ENCODE measurements at places on chromosomes 3 and 15.

GRCh38 chr3:46958467-46959160, 17.9 kb downstream of the CCDC12 start:
- DNase-seq = no peak

GRCh38 chr15:101193120-101193644, 58.7 kb downstream of the CHSY1 start:
- DNase-seq = no peak

DNA sequence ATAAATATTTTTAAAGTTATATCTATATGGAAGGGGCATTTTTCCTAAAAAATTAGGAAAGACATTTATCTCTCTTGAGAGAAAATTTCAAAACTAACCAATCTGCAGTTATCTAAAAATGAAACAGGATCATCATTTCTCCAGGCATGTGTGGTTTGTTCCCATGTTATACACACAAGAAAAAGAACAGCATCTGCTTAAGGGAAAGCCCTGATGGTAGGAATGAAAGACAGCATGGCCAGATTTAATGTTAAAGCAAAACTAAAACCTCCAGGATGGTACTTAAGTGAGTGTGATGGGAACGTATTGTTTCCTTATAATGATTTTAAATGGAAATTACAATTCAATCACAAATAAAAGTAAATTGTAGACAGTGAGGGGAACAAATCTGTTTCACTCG, 46.2 kb upstream of the GYG1 start:
- DNase-seq = no peak

DNA sequence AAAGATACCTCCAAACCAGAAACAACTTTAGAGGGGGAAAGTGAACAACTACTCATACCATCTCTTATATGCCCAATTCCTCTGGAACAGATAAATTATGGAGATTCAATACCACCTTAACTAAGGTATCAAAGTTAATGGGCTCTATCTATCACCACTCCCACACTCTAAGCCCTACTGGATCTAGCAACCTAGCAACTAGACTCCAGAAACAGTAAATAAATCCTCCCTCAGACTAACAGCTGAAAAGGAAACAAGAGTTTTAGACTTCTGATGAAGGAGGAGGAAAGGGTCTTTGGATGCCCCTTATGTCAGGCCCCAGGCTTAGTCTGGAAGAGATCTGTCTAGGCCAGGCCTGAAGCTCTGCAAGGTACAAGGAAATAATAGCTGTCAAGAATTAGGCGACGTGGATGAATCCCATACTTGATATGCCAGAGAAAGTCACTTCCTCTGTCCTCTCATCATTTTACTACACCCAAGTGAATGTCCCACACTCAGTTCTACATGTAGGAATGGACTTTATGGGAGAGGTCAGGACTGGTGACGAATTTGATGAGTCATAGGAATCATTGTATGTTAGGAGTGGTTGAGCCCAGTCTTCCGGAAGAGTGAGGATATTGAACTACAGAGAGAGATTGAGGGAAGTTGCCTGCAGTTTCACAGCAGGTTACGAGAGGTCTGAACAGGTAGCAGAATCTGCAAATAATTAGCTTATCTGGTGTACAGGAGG, 113.8 kb downstream of the AKAP13 start:
- no peak for DNase-seq

GRCh38 chr15:66065325-66065724, 188.2 kb downstream of the MEGF11 start:
- DNase-seq = no peak

DNA sequence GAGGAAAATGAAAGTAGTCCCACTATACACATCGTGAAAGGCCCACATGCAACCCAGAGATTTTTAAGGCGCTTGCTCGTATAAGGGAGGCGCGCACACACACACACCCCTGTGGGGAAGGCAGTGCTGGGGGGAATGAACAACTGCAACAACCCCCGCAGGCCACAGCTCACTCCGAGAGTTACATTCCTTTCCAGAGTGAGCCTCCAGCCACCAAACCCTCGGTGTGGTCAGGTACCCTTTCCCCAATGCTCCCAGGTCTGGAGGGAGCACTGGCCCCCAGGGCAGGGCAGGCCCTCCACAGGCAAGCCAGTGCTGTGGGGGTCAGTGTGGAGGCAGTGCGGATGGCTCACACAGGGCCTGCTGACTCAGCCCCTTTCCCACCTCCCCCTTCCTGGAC, 115.6 kb downstream of the OCA2 start:
- no peak for DNase-seq

GRCh38 chr15:65413760-65414144, 9.0 kb downstream of the IGDCC4 start:
- DNase-seq = no peak
